Stimulated activated CD8-positive, alpha-beta memory T cell treated with anti-CD3 and anti-CD28 coated beads, Interleukin-2, amount 100 ng/mL, for 1 hour (primary cell): ENCODE measurements at places on chromosomes 6 and 20.
A peak's percentile ranks its signal among the peaks of the same experiment; 100 is the strongest.

GRCh38 chr6:137823826-137824555 is 43.1 kb upstream of the TNFAIP3 start:
- peak; percentile 28 for DNase-seq

DNA sequence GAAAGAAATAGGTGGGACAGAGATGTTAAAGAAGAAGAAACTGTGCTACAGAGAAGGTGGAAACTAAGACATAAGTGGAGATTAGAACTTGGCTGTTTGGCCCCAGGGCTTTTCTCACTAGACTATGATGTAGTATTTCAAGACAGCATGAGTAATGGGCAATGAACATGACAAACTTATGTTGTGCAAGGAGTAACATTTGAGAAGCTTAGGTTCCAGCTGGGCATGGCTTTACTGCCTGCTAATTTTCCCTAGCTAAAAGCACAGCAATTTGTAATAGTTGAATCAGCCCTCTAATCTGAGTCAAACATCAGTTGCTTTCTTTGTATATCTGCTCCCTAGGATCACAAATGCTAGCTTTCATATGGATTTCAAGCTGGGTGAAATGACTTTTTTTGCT is 294.3 kb upstream of the BMP2 start:
- DNase-seq: no peak

GRCh38 chr20:52780462-52780861 is 191.7 kb upstream of the TSHZ2 start:
- DNase-seq: no peak

DNA sequence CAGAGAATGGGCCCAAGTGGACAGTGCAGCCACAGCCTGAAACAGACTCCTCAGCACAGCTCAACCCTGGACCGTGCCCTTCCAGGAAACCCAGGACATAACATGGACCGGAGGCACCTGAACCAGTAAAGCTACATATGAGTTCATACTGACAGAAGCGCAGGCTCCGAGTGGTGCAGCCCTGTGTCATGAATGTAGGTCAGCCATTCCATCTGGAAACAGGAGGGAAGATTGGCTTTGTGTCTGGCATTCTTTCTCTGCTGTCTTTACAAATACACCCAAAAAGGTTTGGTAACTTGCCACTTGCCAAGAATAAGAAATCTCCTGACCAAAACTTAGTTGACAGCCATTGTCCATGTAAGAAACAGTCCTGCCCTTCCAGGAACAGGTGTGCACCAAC is 366.6 kb downstream of the RNGTT start:
- DNase-seq: no peak

- DNase-seq: no peak
Measured at GRCh38 chr6:31681135-31681671, 336 bp upstream of the LY6G5C start.

DNA sequence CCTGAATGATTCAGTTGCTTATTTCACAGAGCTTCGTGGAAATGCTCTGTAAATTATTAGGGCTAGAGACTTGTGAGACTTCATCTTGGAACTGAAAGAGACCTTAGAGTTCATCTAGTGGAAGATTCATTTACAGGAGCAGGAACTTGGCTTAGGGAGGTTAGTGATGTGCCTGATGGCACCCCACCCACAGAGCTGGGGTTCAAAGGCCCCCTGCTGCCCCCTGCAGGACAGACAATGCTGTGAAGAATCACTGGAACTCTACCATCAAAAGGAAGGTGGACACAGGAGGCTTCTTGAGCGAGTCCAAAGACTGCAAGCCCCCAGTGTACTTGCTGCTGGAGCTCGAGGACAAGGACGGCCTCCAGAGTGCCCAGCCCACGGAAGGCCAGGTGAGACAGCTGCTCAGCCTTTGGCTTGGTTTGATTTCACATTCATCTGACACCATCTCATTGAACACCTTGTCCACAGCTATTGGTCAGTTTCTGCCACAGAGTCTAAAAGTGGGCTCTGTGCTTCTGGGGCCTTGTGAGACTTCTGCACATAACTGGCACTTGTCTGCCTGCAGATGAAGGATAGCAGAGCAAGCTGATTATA is 25.1 kb downstream of the MYBL2 start:
- DNase-seq: no peak

- DNase-seq: no peak
Measured at GRCh38 chr20:3653921-3654320, 9.3 kb downstream of the GFRA4 start.

DNA sequence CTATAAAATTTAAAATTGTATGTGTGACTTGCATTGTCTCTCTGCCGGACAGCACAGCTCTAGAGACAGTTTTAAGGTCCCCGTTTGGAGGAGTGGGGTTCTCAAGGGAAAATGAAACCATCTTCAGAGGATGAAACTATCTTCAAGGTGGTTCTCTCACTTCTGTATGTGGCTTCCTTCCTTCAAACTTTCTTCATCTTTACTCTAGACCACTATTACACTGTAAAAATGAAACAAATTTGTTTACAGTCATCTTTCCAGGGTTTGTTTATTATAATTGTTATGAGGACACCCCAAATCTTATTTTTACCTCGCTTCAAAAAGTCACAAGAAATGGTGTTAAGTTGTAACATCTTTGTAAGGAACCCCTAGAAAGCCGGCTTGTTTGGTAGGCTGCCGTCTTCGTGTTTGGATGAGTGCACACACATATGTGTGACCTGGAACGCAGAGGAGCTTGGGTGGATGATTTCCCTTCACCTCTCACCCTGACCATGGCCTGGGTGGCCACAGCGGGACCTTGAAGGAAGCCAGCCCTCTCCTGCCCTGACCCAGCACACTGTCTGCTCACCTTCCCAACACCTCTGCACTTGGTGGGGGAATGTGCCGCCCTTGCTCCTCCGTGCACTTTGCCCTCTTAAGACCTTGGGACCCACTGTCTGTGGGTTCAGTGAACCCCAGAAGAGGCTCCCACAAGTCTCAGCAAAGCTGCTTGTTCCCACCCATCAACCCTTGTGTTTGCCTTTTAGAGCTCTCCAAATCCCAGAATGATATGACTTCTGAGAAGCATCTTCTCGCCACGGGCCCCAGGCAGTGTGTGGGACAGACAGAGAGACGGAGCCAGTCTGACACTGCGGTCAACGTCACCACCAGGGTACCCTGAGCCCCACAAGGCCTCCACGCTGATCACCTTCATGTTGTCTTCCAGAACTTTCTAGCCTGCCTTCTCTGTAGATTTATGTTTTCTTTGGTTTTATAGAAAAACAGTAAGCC is 67.8 kb downstream of the SYTL3 start:
- no peak for DNase-seq

- DNase-seq: no peak
Measured at GRCh38 chr6:109295109-109295773, 87.0 kb downstream of the CD164 start.

DNA sequence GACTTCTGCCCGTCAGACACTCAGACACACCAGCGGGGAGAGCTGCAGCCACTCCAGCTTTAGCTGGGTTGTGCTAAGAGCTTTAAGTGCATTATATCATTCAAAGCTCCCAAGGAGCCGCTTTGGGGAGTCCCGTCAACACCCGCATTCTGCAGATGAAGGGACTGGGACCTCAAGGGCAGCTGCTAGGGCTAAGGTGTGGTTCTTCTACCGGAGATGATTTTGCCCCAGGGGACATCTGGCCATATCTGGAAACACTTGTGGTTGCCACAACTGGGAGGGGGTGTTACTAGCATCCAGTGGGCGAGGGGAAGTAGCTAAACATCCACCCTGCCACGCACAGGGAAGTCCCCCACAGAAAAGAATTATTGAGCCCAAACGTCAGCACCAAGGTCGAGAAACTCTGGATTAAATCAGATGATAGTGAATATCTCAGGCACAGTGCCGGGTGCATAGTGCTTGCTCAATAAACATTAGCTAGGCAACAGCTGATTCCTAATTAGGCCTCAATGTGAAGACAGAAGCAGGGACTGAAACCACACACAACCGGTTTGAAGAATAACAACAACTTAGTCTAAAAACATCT is 29.6 kb downstream of the PMEPA1 start:
- no peak for DNase-seq

DNA sequence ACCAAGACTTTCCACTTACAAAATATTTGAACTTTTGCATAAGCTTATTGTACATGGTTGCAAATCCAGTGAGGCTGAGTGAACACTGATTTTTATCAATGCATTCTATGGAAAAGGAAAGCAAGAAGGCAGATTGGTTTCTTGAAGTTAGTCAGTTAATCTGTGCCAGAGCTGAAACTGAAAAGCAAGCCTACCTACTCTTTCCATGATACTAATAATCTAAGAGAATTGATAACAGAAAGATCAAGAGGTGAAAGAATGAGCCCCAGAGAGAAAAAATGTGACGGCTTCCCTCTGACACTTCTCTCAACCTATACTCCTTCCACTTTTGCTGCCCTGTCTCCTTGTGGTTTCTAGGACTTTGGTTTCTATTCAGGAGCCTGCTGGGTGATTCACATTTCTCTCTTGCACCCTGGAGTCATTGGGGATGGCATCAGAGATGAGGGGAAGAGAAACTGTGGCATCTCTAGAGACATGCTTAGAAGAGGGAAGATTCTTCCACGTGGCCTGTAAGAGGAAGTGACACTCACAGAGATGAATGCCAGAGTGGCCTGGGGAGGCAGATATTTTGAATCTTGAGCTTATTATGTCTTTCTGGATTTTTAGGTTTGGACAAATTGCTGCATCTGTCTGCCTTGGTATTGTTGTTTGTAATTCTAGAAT is 158.6 kb upstream of the RIMS1 start:
- DNase-seq: no peak

DNA sequence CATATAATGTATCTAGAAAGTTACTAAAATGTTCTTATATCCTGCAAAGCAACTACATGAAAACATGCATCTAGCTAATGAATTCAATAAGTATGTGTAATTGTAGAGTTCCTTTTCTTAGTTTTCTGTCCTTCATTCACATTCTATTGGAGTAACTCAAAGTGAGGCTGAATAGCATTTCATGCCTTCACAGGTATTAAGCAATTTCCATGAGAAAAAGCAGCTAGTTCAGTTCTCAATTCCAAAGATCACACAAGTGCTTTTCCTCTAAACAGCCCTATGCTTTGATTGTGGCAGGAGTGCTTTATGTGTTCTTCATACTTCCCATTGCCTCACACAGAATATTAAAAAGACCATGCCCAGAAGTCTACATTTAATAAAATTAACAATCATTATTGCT is 274.9 kb downstream of the RFPL4B start:
- no peak for DNase-seq

DNA sequence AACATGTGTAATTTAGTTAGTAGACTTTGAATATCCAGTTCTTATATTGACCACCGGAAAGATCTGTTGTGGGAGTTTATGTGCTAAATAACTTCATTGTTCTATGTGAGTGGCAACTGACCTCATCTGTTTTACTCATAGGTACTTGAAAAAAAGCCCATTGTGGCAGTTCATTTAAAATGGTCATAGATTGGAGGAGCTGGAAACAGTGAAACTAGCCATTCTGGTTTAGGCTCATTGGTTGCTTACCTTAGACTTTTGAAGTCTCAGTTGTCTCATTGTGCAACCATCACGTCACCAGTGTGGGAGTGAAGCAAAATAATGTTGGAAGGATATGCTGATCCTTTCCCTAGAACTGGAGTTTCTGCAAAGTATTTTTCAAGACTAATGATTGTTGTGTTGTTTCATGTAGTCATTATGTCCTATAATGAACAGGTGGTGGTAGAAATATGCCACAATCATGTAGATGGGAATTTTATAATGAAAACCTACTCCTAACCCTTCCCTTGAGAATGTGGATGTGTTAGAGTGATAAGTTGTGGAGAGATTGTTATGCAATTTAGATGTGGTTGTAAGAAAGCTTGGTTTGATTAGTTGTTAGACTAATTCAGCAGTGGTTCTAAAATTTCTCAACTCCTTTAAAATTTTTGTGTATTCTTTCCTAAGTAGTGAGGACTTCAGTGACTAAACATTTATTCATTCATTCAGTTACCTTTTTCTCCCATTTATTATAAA is 18.3 kb downstream of the DSP start:
- no peak for DNase-seq

DNA sequence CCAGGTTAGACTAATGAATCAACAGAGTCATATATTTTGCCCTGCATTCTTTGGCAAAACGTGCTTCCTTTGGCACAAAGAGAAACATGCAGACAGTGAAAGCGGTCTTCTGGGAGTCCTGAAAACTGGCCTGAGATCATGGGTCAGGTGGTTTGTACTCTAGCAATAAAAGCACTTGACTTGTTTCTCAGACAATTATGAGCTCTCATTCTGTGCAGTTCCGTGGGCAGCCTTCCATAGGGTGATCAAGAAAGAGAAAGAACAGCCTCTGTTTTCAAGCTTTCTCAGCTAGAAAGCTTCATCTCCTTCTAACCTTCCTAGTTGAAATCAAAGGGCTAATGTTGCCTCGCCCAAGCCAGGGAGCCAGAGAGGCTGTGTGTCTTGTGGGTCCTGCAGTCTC is 62.7 kb upstream of the ISM1 start:
- DNase-seq: no peak

GRCh38 chr6:164756723-164757122 is 552.7 kb downstream of the C6orf118 start:
- no peak for DNase-seq

- no peak for DNase-seq
Measured at GRCh38 chr20:1469925-1470571, 3.4 kb upstream of the NSFL1C start.

DNA sequence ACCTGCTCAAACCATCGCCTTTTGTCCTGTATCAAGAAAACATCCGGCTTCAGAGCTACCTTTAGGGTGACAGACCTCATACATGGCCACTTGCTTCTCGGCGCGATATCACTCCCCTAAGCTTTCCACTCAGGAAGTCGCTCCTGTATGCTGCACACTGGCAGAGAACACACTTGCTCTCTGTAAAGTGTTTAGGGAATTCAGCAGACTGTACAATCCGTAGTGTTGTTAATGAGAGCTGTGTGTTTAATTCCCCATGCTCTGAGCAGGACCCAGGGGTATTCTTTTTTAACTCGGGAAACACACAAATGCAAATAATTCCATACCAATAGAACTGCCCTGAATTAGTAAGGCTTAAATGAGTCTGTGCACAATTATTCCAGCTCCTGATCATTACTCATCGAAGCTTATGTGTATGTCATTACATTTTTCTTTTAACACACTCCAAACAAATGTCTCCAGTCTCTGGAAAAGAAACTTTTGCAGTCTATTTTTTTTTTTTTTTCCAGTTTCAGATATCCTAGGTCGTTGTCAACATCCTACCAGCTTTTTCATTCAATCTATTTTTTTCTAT is 338.7 kb upstream of the ARID1B start:
- DNase-seq: no peak

GRCh38 chr6:4085332-4085700 is 6.4 kb upstream of the FAM217A start:
- DNase-seq: no peak

- DNase-seq: no peak
Measured at GRCh38 chr20:44118185-44119033, 68.6 kb downstream of the JPH2 start.

- no peak for DNase-seq
Measured at GRCh38 chr6:16420715-16421461, 182.5 kb downstream of the GMPR start.
